Trophoblast cell (in vitro differentiated cells and primary cell): ENCODE measurements at places on chromosomes 12 and 14.

- no peak for DNase-seq
Measured at GRCh38 chr12:2341871-2342270, 289.1 kb downstream of the CACNA1C start.

DNA sequence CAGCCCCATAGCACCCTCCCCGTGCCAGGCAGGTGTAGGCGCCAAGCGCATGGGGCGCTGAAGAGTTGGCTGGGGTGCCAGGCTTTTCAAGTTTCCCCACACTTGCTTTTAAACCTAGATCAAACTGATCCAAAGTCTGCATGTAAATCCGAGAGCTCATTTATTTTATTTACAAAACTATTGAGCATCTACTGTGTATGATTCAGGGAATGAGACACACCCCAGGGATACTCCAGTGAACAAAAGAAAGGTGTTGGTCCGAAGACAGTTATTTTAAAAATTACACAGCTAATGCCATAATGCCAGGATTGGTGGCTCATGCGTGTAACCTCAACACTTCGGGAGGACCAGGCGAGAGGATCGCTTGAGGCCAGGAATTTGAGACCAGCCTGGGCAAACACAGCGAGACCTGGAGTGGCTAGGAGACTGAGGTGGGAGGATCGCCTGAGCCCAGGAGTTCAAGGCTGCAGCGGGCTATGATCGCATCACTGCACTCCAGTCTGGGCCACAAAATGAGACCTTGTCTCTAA, 780 bp upstream of the SLC41A2 start:
- DNase-seq = peak; percentile 22

GRCh38 chr14:103332143-103332919, 1.7 kb upstream of the EIF5 start:
- no peak for DNase-seq

DNA sequence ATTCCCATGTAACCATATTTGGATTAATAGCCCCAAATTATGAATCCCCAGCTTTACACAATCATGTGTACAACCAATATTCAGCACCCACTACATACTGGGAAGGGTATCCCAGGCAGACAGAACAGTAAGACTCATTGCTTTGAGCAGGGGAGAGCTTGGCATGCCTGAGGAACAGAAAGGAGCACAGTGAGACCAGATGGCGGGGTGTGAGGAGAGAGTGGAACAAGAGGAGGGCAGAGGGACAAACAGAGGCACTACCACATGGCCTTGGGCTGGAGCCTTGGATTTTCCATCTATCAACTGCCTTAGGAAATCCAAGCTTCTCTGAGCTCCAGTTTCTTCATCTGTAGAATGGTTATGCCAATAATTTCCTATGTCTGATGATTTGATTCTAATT, 3.8 kb downstream of the DGKA start:
- no peak for DNase-seq

GRCh38 chr14:90397425-90398314, 841 bp downstream of the CALM1 start:
- DNase-seq = peak; percentile 67
